ENCODE measurements at places on chromosomes 7 and 10.

- no peak for DNase-seq
These were observed 482 bp upstream of the CLDN12 start for GRCh38 chr7:90402785-90403173.

- DNase-seq, result no peak
These were observed 21.8 kb downstream of the STN1 start for GRCh38 chr10:103896225-103896624.

DNA sequence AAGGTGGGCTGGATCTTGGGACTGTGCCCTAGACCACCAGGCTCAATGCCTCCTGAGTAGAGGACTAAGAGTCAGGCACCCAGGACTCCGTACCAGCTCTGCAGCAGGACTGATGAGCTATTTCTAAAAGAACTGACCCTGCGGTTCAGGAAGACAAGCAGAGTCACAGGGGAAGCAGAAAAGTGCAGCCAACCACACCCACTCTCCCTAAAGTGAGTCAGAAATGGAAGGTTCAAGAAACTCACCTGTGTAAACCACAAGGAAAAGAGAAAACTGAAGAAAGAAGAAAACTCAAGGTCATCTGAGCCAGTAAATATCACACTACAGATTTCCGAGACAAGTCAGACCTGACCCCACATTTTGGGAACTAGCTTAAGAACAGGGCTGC, 2.5 kb downstream of the PARP12 start:
- DNase-seq, result no peak

DNA sequence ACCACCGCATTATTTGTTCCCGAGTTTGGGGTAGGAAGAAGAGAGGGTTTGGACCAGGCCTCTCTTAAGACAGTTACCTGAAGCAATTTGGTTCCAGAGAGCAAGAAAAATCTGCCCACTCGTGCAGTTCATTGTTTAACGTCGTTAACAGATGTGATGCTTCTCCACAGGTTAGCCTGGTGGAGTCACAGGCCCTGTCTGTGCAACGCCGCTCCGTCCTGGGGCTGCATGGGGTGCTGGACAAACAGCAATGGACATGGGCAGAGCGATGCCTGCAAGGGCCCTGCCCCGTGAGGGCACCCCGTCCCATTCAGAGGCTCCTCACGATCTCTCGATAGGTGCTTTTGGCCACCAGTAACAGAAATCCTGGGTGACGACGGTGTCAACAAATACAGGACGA, 9.7 kb downstream of the FOXL3 start:
- no peak for DNase-seq

- no peak for DNase-seq
These were observed 2.6 kb downstream of the GPC2 start for GRCh38 chr7:100174582-100174981.
